Mesenchymal stem cell (in vitro differentiated cells and primary cell): ENCODE measurements at places on chromosomes 13 and 19.

DNA sequence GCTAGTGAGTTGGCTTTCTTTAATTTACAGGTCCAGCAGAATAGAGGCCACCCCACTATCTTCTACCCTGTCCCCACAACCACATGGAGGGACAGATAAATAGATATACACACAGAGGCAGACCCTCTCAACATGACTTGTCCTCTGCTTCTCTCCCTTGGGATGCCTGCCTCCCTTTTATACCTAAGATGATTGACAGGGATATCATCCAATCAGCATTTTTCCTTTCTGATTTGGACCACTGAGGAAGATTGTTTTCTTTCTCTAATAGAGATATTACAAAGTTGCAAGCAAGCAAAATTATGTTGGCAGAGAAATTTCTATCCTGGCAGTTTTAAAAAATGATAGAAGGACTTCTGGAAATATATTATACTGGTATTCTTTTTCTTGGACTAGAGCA, 35.8 kb downstream of the STOML3 start:
- no peak for DNase-seq

DNA sequence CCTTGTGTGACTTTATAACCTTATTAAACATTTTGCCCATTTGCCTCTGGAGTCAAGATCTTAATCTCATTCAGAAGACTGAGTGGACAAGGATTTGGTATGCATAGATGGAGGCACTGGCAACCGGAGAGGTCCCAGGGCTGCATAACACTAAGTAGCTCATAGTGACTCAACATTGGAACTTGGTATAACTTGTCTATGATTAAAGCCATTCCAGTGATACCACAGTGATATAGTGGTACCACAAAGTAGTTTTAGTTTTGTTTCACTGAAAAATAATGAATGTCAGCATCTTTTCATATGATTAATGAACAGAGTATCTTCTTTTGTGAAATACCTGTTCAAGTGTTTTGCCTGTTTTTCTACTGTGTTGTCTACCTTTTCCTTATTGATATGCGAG, 26.4 kb downstream of the CDK8 start:
- peak; percentile 12 for DNase-seq

DNA sequence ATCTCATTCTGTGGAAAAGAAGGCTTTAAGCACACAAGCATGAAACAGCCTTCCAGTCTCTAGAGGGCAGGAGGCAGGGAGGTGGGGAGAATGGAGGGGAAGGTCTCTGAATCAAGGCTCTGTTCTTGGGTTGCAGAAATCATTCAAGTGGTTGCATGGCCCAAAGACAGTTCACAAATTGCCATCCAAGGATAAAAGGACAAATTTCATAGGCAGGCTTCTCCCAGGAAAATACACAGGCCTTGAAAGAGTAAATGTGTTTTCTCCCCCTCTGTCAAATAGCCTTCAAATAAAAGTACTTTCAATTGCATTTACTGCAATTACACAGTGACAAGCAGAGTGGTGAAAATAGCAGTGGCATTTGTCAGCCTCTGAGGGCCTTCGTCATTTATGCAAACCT, 450.8 kb downstream of the DCT start:
- peak; percentile 9 for DNase-seq

DNA sequence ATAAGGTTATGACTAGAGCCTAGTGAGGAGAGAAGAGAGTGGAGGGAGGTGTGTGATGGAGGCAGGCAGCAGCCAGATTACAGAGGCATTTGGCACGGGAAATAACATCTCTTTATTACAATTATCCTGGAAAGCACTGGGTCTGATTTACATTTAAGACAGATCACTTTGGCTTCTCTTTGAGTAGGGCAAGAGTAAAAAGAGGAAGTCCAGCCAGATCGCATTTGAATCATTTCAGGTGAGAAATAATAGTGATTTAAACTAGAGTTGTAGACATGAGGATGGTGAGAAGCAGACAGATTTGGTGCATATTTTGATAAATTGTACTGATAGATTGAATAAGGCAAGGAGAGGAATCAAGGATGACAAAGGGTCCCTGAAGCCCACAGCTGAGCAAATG, 9.6 kb upstream of the SACS start:
- DNase-seq, result no peak

- DNase-seq, result peak; percentile 13
Observed at GRCh38 chr13:99496184-99497142, 4.8 kb upstream of the TM9SF2 start.

GRCh38 chr13:111476197-111476596, 155.8 kb downstream of the TEX29 start:
- no peak for DNase-seq

GRCh38 chr13:107906131-107906530, 309.2 kb downstream of the LIG4 start:
- DNase-seq, result no peak

DNA sequence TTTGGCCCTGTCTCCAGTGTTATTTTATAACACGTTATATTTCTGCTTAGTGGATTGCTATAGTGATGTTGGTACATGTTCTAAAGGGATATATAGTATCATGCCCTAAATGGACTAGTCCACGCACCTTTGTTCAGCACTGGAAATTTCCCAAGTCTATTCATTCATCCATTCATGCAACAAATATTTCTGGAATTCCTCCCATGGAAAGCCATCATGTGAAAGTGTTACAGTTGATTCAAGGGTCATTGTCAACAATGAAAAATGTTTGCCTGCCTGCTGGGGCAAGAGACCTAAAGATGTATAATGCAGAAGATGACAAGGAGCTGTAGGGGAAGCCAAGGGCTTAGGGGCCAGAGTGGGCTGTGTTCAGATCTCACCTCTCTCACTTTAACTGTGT, 10.8 kb upstream of the HSPH1 start:
- DNase-seq, result peak; percentile 72

GRCh38 chr13:64446372-64446771, 2783.8 kb downstream of the PCDH9 start:
- no peak for DNase-seq

DNA sequence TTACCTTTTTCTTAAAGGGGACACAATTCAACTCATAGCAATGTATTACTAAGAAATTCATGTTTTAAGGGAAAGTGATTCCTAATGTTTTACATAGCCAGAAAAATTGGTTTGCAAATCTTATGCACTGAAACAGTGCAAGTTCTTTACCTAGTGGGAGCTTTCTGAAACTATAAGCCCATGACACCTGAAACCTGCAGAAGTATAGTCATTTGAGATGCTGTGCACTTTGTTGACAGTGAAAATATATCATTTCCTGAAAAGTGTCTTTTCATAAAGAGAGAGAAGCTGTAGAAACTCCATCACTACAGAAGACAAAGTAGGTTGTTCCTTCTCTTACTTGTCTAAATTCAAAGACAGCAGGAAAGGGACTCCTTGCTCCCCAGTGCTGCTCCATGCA, 517.1 kb downstream of the LMO7 start:
- no peak for DNase-seq

- no peak for DNase-seq
Observed at GRCh38 chr13:113740661-113741060, 18.4 kb upstream of the TMEM255B start.

DNA sequence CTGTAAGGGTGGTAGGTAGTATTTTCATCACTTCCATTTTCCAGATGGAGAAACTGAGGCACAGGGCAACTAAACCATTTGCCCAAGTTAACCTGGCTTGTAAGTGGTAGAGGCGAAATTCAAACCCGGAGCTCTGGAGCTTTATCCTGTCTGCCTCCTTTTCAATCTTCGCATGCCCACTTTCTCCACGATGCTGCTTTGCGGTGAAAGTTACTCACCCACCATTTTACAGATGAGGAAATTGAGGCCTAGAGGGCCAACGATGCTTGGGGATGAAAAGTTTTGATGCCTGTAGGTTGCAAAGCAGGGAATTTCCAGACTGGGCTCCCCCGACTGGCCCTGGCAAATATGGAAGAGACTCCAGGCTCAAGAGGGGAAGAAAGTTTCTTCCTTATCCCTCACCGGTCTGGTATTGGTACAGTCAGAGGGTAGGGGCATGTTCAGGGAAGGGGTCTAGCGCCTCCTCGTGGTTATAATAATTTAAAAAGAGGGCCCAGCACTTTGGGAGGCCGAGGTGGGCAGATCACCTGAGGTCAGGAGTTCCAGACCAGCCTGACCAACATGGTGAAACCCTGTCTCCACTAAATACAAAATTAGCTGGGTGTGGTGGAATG, 1.9 kb upstream of the SH2D3A start:
- peak; percentile 28 for DNase-seq

DNA sequence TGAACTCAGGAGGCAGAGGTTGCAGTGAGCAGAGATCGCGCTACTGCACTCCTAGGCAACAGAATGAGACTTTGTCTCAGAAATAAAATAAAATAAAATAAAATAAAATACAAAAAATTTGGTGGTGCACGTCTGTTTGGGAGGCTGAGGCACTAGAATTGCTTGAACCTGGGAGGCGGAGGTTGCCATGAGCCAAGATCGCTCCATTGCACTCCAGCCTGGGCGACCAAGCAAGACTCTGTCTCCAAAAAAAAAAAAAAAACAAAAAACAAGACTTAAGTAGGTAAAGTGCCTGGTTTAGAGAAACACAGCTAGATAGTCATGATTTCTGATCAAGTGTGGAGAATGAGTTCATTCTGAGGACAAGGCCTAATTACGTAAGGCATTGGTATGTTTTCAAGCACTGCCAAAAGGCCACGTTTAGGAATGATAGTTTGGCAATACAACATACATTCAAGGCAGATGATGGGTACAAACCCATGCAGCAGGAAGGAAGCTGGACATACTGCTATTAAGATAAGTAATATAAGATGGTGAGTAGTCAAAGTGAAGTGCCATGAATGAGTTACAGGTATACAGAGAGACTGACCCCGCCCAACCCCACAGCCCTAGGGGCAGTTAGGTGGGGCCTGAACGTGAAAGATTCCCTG, 4.8 kb upstream of the UCHL3 start:
- DNase-seq, result peak; percentile 64

DNA sequence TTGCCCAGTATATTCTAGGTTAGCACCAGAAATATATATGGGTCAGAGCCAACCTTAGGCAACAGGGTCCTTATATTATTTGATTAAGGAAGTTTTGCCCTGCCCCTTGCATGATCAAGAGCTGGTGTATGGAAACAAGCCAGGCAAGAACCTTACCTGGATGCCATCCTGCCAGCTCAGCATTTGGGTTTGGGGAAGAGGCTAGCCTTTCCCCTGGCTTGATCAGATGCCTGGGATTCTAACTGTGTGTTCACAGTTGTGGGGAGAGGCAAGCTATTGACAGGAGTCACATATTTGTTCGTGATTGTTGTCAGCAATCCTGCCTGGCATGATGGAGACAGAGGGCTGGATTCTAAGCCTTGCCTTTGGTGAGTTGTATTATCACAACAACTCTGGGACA, 260.0 kb upstream of the DACH1 start:
- no peak for DNase-seq

DNA sequence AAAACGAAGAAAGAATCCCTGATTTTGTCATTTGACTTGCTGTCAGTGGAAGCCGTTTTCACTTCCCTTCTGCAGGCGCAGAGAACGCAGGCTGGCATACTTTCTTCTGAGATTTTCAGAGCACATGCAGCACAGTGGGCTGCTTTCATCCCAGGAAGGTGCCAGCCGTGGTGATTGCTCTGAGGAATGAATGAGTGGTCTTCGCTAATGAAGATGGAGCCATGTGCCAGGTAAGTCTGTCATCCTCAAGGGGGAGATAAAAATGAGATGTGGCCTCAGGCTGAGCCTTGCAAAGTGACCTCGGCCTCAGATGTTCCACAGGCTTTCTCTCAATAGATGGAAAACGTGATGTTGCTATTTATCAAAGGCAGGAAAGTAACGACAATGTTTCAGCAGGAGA, 94.6 kb upstream of the FARP1 start:
- no peak for DNase-seq

DNA sequence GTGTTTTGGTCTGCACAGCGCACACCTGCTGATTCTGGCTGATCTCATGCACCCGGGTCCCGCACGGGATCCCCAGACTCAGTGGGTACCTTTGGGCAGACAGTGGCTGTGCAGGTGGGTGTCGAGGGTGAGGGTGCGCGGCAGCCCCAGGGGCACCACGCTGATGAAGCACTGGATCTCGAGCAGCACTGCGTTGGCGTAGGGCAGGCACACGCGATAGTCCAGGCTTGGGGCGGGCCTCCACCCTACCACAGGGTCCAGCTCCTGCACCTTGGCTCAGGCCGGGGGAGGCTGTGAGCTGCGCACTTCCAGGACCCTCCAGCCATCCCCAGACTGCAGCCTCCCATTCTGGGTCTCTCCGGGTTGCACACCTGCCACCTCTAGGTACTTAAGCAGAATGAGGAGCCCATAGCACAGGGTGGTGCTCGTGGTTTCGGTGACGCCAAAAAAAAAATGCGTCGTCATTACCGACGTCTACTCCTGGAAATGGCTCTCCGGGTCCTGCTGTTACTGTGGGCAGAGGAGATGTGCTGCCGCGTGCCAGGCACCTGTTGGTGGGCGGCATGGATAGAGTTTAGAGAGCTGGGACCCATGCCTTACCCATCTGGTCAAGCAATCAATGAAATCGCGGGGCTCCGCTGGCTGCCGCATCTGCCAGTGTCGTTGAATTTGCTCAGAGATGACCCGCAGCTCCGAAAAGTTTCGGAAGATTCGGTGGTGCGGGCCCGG, 10.5 kb downstream of the EGLN2 start:
- DNase-seq, result no peak

GRCh38 chr19:37855098-37855497, 51.3 kb downstream of the WDR87 start:
- DNase-seq, result no peak

DNA sequence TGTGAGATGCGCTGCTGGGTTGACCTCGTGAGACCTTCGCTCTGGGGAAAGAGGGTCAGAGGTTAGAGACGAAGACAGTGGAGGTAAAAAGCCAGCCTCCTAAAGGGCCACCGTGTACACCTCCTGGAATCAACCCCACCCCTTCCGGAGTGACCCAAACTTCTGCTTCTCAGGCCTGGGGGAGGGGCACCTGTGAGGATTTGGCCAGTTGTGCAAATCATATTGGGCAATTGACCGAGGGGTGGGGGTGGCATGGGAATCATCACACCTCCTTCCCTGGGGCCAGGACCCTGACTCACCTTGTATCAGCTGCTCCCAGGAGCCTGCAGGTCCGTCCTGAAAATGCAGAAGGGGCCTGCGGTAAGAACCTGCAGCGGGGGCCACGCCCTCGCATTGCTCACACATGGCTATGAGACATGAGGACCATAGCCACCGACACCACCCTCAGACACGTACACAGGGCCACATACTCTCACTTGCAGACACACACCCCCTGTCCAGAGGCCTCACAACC, 2.8 kb downstream of the TNFSF14 start:
- no peak for DNase-seq

- DNase-seq, result no peak
Observed at GRCh38 chr13:48731957-48732569, 78.3 kb downstream of the CYSLTR2 start.

DNA sequence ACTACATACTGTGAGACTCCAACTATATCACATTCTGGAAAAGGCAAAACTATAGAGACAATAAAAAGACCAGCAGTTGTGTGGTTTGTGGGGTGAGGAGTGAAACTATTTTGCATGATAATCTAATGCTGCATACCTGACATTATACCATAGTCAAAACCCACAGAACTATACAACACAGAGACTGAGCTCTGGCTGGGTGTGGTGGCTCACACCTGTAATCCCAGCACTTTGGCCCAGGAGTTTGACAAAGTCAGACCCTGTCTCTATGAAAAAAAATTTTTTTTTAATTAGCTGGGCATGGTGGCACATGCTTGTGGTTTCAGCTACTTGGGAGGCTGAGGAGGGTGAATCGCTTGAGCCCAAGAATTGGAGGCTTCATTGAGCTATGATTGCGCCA, 11.9 kb downstream of the ZNF541 start:
- no peak for DNase-seq
